ENCODE measurements at places on chromosomes 13 and 19. TPM values are rescaled to one million over a fixed set of nuclear protein-coding genes. Genes with fewer than 3 reads are reported as not detected.

Gene ZNF98
- polyA plus RNA-seq: 0.18 TPM

Gene PRRG2
- polyA plus RNA-seq: not detected

Gene CFAP97D2
- not detected for polyA plus RNA-seq

GRCh38 chr19:13476071-13476470, 30.2 kb downstream of the CACNA1A start:
- DNase-seq: no peak
- H3K4me1 ChIP-seq: no peaks in the 10 kb centered on the region
- H3K27me3 ChIP-seq: peaks cover 2% of the 10 kb centered on the region

- no peaks in the 10 kb centered on the region for H3K36me3 ChIP-seq
- no peak overlapping the region for H3K27ac ChIP-seq
- H3K4me3 ChIP-seq: no peak overlapping the region
- no peaks in the 10 kb centered on the region for H3K27me3 ChIP-seq
Measured at GRCh38 chr19:2727640-2727944, 6.4 kb upstream of the DIRAS1 start.

- H3K4me1 ChIP-seq: no peaks in the 10 kb centered on the region
- no peaks in the 10 kb centered on the region for H3K27me3 ChIP-seq
- no peak within 1 kb of the TSS for H3K4me3 ChIP-seq
- DNase-seq: no peak
- no peak within 1 kb of the TSS for H3K27ac ChIP-seq
Measured at GRCh38 chr19:18612772-18613588, at the start of gene TMEM59L. Gene TMEM59L, plus strand, starts transcription at chr19:18612870. Its CDS starts 89 bp downstream, at chr19:18612959.

- H3K4me1 ChIP-seq: peaks cover 10% of the 10 kb centered on the region
- no peak for DNase-seq
- H3K36me3 ChIP-seq: no peaks in the 10 kb centered on the region
- no peaks in the 10 kb centered on the region for H3K27me3 ChIP-seq
- H3K4me3 ChIP-seq: no peak overlapping the region
- H3K27ac ChIP-seq: no peak overlapping the region
Measured at GRCh38 chr13:97238432-97238831, 16.3 kb downstream of the MBNL2 start.

- H3K27me3 ChIP-seq: no peaks in the 10 kb centered on the region
- H3K4me1 ChIP-seq: peaks cover 2% of the 10 kb centered on the region
- no peak overlapping the region for H3K27ac ChIP-seq
- no peak overlapping the region for H3K4me3 ChIP-seq
- no peak for DNase-seq
- no peaks in the 10 kb centered on the region for H3K36me3 ChIP-seq
Measured at GRCh38 chr13:45951724-45952123, 100.2 kb upstream of the SIAH3 start.

All from aorta (tissue), 5 donors.